ENCODE measurements at places on chromosomes 3 and 15. TPM values are rescaled to one million over a fixed set of nuclear protein-coding genes. Genes with fewer than 3 reads are reported as not detected.
A peak's percentile ranks its signal among the peaks of the same experiment; 100 is the strongest.

CISH gene
- total RNA-seq: 3.7 TPM

DNA sequence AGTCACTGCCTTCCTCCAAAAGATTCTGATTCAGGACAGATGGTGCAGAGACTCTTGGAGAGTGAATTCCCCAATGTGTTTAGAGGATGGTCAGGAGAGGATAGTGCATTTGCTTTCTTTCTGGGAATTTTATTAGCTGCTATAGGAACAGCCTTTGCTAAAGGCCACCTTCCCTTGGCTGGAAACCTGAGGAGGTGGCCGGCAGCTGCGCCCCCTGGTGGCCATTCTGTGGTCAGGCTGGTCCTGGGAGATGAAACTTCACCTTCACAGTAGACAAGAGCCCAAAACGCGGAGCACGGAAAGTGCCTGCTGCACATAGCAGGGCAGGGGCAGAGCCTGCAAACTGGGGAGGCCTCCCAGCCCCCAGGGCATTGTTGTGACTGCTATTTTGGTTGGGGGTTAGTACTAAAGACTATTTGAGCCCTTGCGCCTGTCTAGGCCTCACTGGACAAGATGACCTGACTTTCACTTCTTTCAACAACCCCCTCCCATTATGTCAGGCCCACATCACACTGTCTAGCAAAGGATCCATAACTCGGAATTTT, 34.3 kb downstream of the SEC22C start:
- no peak overlapping the region for H3K4me3 ChIP-seq
- peak; percentile 62 for DNase-seq
- peaks cover 11% of the 10 kb centered on the region for H3K36me3 ChIP-seq
- H3K27ac ChIP-seq: no peak overlapping the region

GRCh38 chr3:161602475-161602874, 105.9 kb downstream of the OTOL1 start:
- no peaks in the 10 kb centered on the region for H3K36me3 ChIP-seq
- no peak overlapping the region for H3K4me3 ChIP-seq
- no peaks in the 10 kb centered on the region for H3K4me1 ChIP-seq
- H3K27me3 ChIP-seq: no peaks in the 10 kb centered on the region

ACAN gene
- total RNA-seq: not detected

GRCh38 chr3:7700977-7701376, 800.6 kb upstream of the LMCD1 start:
- no peak overlapping the region for H3K27ac ChIP-seq
- H3K36me3 ChIP-seq: no peaks in the 10 kb centered on the region

TGFBR2 gene
- 203 TPM for total RNA-seq

LIPH gene
- not detected for total RNA-seq

- no peaks in the 10 kb centered on the region for H3K36me3 ChIP-seq
- DNase-seq: no peak
- H3K4me1 ChIP-seq: no peaks in the 10 kb centered on the region
These were observed 220.0 kb downstream of the C3orf38 start for GRCh38 chr3:88369767-88370166.

GRCh38 chr15:50135031-50135551, 16.1 kb upstream of the ATP8B4 start:
- no peaks in the 10 kb centered on the region for H3K4me1 ChIP-seq
- no peak for DNase-seq
- no peak overlapping the region for H3K4me3 ChIP-seq
- H3K36me3 ChIP-seq: no peaks in the 10 kb centered on the region
- H3K27ac ChIP-seq: no peak overlapping the region

DNA sequence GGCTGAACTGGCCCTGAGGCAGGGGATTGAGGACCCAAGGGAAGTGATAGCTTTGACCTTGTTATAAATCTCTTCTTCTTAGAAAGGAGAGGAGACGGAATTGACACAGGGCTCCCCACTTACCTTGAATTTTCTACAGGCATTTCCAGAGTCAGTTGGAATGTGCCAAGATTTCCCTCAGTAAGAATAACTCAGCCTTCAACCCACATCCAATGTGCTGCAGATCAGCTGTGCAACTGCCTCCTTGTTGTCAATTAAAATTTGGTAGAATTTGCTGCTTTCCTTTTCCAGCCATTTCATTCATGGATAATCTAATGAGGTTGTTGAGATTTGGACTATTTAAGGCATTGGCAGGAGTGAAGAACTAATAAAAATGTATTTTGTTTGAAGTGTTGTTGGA, 14.6 kb downstream of the MED12L start:
- no peak overlapping the region for H3K27ac ChIP-seq
- no peak for DNase-seq
- no peaks in the 10 kb centered on the region for H3K4me1 ChIP-seq

- H3K4me1 ChIP-seq: no peaks in the 10 kb centered on the region
- H3K27ac ChIP-seq: no peak overlapping the region
- H3K36me3 ChIP-seq: no peaks in the 10 kb centered on the region
- DNase-seq: no peak
- H3K4me3 ChIP-seq: no peak overlapping the region
These were observed 135.1 kb upstream of the SNRPN start for GRCh38 chr15:24819680-24820079.

COL6A5 gene
- total RNA-seq: not detected

DNA sequence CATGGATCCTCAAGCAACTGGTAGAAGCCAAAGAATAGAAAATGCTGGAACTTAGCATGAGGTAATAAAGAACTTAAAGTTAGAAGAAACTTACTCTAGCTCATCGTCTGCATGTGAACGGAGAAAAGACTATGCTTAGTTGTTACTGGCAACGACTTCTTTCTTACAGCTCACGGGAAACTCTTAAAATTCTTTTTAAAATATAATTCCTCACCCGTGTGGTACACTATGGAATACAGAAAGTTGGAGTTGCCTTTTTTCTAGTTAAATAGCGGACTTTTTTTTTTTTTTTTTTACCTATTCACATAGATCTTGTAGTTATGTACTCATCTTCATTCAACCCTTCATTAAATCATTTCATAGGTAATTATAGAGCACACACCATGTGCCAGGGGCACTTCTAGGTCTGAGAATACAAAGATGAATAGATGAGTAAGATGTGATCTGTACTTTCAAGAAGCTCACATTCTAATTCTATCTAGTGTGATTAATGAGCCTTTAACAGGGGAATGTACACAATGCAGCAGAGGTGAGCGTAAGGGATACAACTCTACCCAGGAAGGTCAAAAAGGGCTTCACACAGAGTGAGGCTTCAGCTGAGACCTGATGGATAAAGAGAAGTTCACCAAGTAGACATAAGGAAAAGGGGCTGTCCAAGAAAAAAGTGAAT, 18.4 kb upstream of the KCNMB2 start:
- no peak overlapping the region for H3K27ac ChIP-seq
- H3K36me3 ChIP-seq: no peaks in the 10 kb centered on the region
- H3K27me3 ChIP-seq: no peaks in the 10 kb centered on the region
- H3K4me3 ChIP-seq: no peak overlapping the region

DNA sequence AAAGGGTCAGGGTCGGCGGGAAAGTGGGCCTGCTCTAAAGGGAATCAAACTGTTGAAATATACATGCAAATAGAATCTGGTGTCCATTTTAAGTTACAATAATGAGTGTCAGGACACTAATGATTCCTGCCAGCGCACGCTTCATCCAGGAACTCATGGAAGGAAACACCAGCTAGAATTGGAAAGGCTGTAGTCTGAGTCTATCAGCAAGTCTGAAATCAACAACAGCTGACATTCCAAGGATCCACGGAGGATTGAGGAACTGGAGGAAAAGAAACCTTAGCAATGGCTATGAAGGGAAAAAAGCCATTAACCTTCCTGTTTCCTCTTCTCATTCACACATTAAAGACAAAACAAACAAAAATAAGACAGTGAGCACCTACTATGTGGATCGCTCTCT, 1063.1 kb downstream of the NTRK3 start:
- no peaks in the 10 kb centered on the region for H3K36me3 ChIP-seq
- H3K27ac ChIP-seq: no peak overlapping the region
- no peak overlapping the region for H3K4me3 ChIP-seq
- H3K27me3 ChIP-seq: no peaks in the 10 kb centered on the region
- no peaks in the 10 kb centered on the region for H3K4me1 ChIP-seq

EFL1 gene
- total RNA-seq: 7.8 TPM

TMEM212 gene
- not detected for total RNA-seq

DNA sequence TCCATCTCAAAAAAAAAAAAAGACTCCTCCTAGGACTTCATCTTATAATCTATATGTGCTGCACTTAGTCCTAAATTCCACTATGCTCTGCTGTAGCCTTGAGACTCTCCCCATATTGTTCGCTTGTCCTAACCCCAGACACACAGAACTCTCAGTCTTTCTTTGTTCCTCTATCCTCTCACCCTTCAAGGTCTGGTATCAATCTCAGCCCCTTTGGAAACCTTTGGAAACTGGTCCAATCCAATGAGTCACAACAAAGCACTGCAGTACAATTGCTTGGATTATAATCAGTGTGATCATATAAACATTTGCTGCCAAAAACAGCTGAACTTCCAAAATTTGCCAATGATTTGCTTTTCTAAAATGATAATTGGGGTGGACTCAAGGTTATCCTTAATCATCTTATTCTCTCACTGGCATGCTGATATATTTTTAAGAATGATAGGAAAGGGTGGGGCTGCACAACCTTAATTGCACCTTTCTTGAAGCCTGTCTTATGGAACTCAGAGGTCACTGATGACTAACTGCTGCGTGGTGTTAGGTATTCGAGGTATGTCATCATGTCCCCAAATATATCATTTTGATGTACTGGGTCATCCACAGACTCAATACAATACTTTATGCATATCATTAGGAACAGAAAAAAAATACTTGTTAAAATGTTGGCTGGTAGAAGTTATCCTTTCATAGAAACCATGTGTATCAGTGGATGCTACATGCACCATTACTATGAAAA, 756.7 kb downstream of the NR2F2 start:
- no peak overlapping the region for H3K27ac ChIP-seq
- no peaks in the 10 kb centered on the region for H3K36me3 ChIP-seq
- no peaks in the 10 kb centered on the region for H3K4me1 ChIP-seq
- H3K4me3 ChIP-seq: no peak overlapping the region

- H3K27ac ChIP-seq: no peak overlapping the region
- H3K27me3 ChIP-seq: no peaks in the 10 kb centered on the region
- no peaks in the 10 kb centered on the region for H3K4me1 ChIP-seq
These were observed 11.6 kb upstream of the TFRC start for GRCh38 chr3:196093317-196094111.

TNFSF10 gene
- total RNA-seq: 9.2 TPM

CRABP1 gene
- total RNA-seq: not detected

NGLY1 gene
- total RNA-seq: 46.0 TPM

GRCh38 chr3:178706411-178706810, 170.2 kb downstream of the KCNMB2 start:
- H3K27ac ChIP-seq: no peak overlapping the region
- H3K4me1 ChIP-seq: no peaks in the 10 kb centered on the region
- DNase-seq: no peak
- H3K4me3 ChIP-seq: no peak overlapping the region
- H3K27me3 ChIP-seq: no peaks in the 10 kb centered on the region
- H3K36me3 ChIP-seq: no peaks in the 10 kb centered on the region

DNA sequence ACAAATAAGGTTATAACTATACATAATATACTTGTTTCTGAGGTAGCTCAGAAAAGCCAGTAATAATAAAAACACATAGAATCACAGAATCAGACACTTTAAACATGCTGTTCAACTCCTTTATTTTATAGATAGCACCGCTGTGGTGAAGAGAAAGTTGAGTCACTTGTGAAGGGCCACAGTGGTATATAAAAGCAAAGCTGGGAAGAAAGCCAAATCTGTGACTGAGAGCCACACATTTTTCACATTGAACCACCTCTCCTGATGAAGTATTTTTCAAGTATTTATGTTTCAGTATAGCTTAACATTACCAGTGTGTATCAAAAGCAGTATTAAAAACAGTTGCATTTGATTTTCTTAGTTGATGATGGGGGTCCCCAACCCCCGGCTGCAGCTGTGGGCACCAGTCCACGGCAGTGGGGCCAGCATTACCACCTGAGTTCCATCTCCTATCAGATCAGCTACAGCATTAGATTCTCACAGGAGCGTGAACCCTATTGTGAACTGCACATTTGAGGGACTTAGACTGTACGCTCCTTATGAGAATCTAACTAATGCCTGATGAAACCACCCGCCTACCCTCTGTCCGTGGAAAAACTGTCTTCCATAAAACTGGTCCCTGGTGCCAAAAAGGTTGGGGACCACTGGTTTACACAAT, 46.2 kb downstream of the TBL1XR1 start:
- H3K27ac ChIP-seq: no peak overlapping the region
- H3K36me3 ChIP-seq: no peaks in the 10 kb centered on the region
- no peak overlapping the region for H3K4me3 ChIP-seq

GRCh38 chr15:75368689-75369239, 357 bp upstream of the MAN2C1 start:
- peaks cover 32% of the 10 kb centered on the region for H3K4me1 ChIP-seq
- peak overlapping the region; percentile 96 for H3K27ac ChIP-seq
- DNase-seq: no peak

IGSF10 gene
- total RNA-seq: not detected

PLSCR2 gene
- total RNA-seq: not detected

- H3K27ac ChIP-seq: no peak overlapping the region
- no peaks in the 10 kb centered on the region for H3K36me3 ChIP-seq
- no peaks in the 10 kb centered on the region for H3K4me1 ChIP-seq
- no peak for DNase-seq
- H3K27me3 ChIP-seq: peaks cover 2% of the 10 kb centered on the region
These were observed 894 bp upstream of the TM4SF4 start for GRCh38 chr3:149473357-149474249.

PDZRN3 gene
- total RNA-seq: not detected

DNA sequence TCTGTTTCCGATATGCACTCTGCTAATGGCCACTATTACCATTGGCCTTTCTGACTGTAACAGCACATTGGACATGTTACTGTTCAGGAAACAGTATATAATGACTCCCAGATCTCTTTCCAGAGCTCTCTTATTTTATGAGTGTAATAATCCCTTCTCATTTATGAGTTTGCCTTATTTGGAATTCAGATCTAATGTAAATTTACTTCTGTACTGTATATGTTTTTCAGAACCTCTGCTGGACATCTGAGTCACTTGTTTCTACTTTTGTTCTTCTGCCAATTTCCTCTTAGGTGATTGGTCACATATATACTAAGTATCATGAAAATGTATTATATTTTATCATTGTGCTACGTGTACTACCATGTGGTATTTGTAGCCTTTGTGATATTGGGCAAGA, 30.5 kb downstream of the RSRC1 start:
- no peaks in the 10 kb centered on the region for H3K4me1 ChIP-seq
- H3K27ac ChIP-seq: no peak overlapping the region
- no peak overlapping the region for H3K4me3 ChIP-seq
- DNase-seq: no peak

DNA sequence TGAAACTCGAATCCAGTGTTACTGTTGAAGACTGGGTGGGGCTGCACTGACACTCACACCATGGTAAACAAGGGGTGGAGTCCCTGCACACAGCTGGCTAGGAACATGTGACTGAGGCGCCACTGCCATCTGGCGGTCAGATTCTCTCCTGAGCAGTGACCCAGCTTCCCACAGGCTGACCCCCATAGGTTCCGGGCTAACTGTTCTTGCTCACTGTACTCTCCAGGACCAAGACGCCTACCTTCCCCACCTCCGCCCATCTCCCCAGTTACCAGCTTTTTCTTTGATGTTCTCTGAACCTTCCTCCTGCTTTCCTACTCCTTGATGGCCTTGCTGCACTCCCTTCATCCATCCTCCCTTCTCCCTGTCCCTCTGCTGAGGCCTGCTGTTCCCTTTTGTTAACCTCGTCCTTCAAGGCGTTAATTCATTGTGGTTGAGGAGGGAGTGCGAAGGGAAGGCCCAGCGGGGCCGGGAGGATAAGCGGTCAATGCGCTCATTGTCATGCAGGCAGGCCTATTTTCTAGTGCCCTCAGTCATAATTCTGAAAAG, 115.2 kb downstream of the ATP8B4 start:
- H3K4me1 ChIP-seq: no peaks in the 10 kb centered on the region
- H3K27ac ChIP-seq: no peak overlapping the region
- peak; percentile 50 for DNase-seq
- no peaks in the 10 kb centered on the region for H3K27me3 ChIP-seq
- H3K4me3 ChIP-seq: no peak overlapping the region

CLSTN2 gene
- total RNA-seq: not detected

All from CD4-positive, alpha-beta T cell (primary cell).